Activated CD4-positive, alpha-beta T cell treated with anti-CD3 and anti-CD28 coated beads, Interleukin-2, Interleukin-4, amounts not matched to agents 100 ng/mL and 50 ng/mL, durations not matched to agents 16 hours and 8 hours (primary cell): ENCODE measurements at places on chromosomes 13 and 19.

- DNase-seq = no peak
Measured at GRCh38 chr13:94198681-94199080, 280.8 kb downstream of the DCT start.

- no peak for DNase-seq
Measured at GRCh38 chr19:43673637-43674036, 3.7 kb upstream of the PLAUR start.

- no peak for DNase-seq
Measured at GRCh38 chr13:96426167-96426566, 336.3 kb downstream of the HS6ST3 start.

- DNase-seq = no peak
Measured at GRCh38 chr13:79389026-79389425, 17.0 kb downstream of the RBM26 start.

GRCh38 chr13:94329754-94330551 is 149.5 kb downstream of the DCT start:
- no peak for DNase-seq

DNA sequence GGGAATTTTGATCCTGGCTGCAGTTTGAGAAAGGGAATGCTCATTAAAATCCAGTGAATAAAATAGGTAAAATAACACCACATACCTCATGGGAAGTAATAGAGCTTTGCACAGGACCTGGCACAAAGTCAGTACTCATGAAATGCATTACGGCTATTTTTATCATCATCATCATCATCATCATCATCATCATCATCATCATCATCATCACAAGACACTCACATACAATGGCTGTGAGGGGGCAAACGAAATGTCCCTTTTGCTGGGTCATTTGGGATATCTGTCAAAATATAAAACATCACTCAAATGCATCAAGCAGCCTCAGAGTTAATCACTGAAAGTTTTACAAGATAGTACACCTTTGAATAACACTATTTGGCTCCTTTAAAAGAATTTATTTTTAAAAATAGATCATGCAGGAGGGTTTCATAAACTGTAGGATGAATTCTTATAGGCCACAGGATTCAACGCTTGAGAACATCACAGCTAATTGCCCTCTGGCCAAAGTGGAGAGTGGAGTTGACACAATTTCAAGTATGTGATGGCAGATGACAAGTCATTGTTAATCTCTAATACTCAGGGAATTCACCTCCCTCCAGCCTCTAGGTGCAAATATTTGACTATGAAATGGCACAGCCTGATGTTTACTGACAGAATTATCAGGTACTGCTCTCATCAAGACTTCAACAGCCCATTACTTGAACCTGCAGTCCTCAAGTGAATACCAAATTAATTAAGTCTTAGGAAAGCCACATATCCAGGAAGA is 14.2 kb upstream of the ZNF599 start:
- no peak for DNase-seq

GRCh38 chr13:83829810-83830209 is 52.5 kb downstream of the SLITRK1 start:
- DNase-seq = no peak

DNA sequence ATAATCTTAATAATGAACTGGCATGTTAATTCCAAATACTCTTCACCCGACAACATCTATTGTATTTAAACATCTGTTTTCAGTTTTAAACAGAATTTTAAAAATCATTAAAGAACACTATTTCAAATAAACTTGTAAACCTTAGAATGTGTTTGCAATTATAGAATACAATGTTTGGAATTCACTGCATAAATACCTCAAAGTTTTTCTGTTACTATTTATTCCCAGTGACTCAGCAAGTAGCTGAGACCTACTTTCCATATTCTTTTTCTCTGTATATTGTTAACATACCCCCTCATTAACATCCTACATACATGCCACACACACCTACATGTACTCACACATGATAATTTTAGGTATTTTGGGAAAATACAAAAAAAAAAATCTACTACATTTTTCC is 1134.3 kb downstream of the SLITRK1 start:
- no peak for DNase-seq

- no peak for DNase-seq
Measured at GRCh38 chr13:110506859-110507566, 54.5 kb downstream of the RAB20 start.

DNA sequence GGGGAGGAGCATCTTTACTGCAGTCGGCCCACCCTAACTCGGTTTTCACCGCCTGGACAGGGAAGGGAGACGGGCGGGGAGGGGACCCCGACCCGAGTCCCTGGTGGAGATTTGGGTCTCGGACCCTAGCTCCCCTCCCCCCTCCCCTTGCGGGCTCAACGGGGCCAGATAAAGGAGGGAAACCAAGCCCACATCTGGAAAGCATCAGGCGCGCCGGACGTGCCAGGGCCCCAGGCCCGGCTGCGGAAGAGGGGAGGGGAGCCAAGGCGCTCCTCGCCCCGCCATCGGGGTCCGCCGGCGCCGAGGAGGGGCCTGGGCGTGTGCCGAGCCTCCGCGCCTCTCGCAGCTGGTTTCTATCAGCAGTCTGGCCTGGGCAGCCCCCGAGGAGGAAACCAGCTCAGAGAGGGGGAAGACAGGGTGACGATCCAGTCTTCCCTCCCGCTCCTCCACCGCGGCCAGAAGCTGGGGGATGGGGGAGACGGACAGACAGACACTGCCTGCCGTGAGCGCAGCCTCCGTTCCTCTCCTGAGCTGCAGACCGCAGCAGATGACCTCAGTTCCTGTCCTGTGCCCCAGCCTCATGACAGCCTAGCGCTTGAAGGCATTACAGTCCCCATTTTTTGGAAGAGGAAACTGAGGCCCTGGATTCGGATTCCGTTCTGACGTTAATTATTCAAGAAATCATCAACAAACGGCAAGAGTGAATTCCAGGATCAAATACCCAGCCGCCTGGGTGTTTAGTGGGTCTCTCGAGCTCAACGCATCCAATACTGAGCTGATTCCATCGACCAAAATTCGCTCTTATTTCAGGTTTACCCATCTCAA is 3.6 kb upstream of the GNG8 start:
- no peak for DNase-seq
